ENCODE measurements at places on chromosomes 3 and 15.

DNA sequence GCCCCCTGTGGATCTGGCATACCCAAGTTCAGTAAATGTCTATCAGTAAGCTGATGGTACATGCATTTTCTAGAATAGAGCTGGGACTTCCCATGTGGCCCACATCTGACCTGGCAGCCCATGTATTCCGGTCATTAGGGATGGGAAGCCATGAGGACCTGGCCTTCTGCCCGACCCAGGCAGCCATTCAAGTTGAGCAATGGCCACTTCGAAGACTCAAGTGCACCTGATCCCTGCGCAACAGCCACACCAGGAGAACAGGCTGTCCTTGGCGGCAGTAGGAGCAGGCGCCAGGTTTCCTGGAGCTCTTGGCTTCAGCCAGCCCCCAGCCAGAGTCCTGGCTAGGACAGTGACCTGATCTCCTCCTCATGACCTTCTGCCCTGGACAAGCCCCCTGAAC is 14.6 kb downstream of the HEMK1 start:
- peak; percentile 68 for DNase-seq

DNA sequence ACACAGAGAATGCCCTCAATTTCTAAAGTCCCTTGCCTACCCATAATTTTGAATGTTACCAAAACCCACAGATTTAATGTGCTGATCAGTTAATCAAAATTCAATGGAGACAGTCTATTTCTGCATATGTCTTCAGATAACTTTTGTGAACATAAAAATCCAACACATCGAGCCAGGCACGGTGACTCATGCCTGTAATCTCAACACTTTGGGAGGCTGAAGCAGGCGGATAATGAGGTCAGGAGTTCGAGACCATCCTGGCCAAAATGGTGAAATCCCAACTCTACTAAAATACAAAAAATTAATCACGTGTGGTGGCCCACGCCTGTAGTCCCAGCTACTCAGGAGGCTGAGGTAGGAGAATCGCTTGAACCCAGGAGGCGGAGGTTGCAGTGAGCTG is 49.3 kb downstream of the PEAK1 start:
- no peak for DNase-seq

DNA sequence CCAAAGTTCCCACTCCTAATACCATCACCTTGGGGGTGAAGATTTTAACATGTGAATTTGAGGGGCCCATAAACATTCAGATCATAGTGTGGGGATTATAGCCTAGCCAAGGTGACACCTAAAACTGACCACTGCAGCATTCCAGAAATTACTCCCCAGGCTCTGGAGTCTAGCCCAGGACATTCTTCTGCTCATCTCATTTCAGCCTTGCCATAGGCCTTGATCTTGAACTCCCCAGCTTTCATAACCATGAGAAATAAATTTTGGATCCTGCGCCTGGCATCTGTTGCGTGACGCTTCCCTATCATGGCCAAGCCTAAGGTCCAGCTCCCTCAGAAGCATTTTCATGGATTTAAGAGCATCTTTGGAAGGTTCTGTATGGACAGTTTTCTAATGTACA is 502.9 kb upstream of the THBS1 start:
- peak; percentile 93 for DNase-seq

- no peak for DNase-seq
These were observed 64.7 kb upstream of the IL12A start for GRCh38 chr3:159923956-159924355.

DNA sequence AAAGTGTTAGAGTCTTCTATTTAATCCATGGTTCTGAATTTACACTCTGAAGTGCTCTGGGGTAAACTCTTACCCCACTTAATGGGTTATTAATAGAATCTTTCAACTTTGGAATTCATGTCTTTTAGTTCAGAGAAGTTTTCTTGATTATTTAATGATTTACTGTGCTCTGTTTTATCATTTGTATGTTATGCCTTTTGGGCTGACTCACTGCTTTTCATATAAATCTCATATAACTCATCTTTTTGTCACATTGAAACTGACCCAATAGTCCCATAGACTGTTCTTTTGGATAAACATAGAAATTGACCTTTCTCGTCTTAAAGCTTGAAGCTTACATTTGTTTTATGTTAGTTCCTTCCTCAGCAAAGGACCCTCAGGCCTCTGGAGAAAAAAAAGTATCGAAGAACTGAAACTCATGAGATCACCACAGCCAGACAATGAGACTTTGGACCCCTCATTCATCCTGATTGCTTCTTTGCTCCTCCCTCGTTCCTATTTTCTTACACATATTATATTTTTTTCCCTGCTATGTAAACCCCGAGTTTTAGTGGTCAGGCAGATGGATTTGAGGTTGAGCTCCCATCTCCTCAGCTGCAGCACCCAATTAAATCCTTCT is 229.1 kb upstream of the CBLB start:
- no peak for DNase-seq

DNA sequence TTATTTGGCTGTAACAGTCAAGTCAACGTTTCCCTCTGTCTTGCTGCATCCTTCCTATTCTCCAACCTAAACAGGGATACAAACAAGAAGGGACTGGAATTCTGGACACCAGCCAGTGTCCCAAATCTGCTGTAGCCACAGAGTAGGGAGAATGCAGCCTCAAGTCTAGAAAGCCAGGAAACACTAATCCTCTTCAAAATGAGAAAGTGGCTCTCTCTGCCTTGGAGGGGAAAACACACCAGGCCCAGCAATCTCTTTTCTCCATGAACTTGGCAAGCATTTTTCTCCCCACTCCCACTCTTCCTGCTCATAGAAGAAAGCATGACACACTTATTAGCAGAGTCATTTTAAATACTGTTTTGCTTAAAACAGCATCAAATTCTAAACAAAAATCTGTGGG is 781.7 kb downstream of the SQOR start:
- DNase-seq: peak; percentile 6

- DNase-seq: peak; percentile 46
These were observed 9.8 kb upstream of the TXNRD3 start for GRCh38 chr3:126664591-126665214.

DNA sequence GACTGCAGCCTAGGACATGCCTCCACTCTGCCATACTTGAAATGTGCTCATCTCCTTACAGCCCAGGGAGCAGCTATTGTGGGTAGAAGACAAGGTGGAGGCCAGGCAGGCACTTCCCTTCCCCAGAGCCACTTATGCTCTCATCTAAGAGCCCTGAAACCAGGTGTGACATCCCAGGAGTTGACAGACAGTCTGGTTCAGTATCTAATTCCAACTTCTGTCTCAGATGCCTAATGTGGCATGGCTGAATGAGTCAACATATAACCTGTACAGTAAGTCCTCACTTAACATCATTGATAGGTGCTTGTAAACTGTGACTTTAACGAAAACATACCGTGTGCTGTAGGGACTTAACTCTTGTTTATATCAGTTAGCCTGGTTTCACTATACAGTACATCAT is 1.2 kb upstream of the CAPN3 start:
- no peak for DNase-seq

GRCh38 chr15:92780843-92781242 is 119.3 kb upstream of the CHD2 start:
- no peak for DNase-seq

- DNase-seq: no peak
These were observed 557 bp downstream of the DENND4A start for GRCh38 chr15:65791335-65792137.

DNA sequence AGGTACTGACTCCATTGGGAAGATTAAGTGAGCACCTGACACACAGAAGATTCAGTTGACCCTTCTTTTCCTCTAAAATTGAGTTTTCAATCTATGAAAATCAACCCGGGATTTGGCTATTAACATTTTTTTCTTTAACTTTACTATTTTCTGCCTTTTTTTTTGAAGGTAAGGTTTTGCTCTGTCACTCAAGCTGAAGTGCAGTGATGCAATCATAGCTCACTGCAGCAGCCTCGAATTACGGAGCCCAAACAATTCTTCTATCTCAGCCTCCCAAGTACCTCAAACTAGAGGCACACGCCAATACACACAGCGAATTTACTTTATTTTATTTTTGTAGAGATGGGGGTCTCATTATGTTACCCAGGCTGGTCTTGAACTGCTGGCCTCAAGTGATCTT is 1029.5 kb downstream of the MCTP2 start:
- no peak for DNase-seq

DNA sequence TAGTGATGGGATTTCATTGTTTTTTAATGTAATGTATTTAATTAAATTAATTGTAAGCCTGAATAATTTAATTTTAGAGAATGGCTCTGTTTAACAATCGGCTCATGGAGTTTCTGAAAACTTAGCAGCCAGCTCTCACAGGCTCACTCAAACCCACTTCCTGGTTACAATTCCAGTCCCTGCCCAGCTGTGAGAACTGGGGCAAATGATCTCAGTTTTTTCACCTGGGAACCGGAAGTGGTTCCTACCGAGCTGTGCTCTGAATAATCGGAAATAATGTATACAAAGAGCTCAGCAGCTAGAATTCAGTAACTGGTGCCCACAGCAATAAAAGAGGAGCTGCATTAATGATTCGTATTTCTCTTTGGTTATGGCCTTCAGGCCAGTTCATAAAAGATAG is 244.3 kb upstream of the MCTP2 start:
- DNase-seq: no peak

- DNase-seq: no peak
These were observed 155.4 kb downstream of the DIPK2A start for GRCh38 chr3:144127014-144127413.

DNA sequence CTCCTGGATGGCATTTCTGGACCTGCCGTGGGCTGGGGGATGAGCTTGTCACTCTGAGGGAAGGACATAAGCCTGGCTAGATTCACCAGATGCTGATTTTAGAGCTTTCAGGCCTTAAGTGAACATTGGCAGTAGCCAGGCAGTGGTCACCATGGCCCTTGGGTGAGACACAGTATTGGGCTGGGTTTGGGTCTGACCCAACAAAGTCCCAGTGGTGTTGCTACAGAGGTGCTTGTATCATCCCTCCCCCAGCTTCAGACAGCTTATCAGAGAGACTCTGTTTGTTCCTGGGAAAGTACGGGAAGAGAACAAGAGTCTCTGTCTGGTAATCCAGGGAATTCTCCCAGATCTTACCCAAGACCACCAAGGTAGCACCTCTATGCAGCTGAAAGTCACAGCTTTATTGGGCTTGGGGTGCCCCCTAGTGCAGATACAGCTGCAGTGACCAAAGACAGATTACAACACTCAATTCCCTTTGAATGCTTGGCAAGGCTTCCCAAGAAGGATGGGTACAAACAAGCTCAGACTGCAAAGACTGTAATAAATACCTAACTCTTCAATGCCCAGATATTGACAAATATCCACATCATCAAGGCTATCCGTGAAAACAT is 9.8 kb upstream of the RUVBL1 start:
- DNase-seq: peak; percentile 55

- DNase-seq: no peak
These were observed 735 bp upstream of the SLC25A26 start for GRCh38 chr3:66220066-66220465.

DNA sequence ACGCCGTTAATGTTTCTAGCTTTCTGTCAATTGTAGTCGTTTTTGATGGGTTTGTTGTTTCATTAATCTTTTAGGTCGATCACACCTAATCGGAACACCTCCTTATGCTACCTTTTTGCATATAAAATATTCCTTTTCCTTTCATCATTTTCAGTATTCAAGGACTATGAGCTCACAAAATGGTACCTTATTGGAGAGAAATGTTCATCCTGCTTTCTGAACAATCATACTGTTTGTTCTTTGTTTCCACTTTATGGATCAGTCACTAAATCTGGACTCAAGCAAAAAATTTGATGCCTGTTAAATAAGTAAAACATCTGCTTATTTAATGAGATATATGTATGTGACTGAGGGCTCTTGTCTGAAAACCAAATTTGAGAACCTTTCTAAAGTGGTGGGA is 1.1 kb downstream of the KIF15 start:
- no peak for DNase-seq

- DNase-seq: no peak
These were observed 142.5 kb upstream of the EIF1B start for GRCh38 chr3:40166997-40167396.
